ENCODE measurements at places on chromosomes 2 and 18. TPM values are rescaled to one million over a fixed set of nuclear protein-coding genes. Genes with fewer than 3 reads are reported as not detected.

DNA sequence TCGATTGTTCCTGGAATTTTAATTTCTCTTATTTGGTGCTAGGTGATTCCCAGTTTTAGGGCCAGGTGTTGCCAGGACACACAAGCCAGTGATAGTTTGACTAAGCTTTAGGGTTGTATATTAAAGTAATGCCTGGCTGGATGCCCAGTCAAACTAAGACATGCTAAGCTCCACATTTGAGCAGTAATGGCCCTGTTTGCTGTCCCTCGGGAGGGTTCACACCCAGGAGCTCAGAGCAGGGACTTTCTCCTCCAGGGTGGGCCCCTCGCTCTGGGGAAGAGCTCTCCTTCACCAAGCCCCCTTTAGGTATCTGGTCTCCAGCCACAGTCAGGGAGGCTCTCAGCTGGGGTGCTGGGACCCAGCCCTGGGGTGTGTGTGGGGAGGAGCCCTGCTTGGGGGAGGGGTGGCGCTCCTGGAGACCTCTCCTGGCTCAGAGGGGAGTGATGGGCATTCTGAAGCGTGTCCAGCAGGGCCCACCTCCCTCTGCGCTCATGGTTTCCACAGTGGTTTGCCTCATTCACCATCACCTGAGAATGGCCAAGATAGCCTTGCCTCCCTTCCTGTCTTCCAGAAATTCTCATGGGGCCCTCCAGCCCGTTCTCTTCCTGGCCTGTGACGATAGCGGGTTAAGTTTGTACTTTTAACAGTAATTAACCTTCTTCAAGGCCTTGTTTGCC, 31.7 kb downstream of the INPP4A start:
- no peak for DNase-seq

GRCh38 chr2:26650713-26651469, 9.7 kb upstream of the CIB4 start:
- DNase-seq, result no peak

- no peak for DNase-seq
These were observed 64.4 kb upstream of the SPAG16 start for GRCh38 chr2:213219816-213220215.

HAAO gene
- total RNA-seq, result not detected

DNA sequence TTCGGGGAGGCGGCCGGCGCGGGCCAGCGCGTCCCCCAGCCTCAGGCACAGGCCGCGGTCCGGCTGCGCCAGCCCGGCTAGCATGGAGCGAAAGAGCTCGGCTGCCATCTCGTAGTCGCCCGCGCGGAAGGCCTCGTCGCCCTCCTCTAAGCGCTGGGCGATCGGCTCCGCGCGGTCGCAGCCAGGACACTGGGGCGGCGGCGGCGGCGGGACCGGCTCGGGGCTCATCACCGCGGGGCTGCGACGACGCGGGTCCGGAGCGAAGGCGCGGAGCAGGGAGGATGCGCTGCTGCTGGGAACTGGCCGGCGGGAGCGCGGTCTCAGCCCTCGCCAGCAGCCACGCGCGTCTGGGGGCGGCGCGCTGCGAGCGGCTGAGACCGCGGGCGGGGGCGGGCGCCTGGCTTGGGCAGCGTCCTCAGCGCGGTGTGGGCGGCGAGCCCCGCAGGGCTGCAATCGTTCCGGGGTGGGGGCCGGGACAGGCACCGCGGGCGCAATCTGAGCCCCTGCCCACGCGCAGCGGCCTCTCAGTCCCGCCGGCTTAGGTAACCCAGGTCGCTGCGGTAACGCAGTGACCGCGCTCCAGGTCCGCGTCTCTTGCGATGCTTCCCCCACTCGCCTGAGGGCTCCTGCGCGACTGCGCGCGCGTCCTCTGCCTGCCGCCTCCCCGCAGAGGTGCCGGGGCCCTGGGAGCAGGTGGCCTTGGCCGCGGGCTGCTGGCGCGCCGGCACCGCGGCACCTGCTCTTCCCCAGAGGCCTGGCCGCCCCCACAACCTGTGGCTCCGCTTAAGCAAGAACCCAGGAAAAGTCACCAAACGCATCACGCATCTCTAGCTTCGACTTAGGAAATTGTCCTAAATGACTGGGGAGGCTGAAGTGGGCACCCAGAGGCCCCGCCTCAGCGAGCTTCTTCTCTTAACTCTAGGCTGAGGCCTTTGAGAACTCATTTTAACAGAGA, at the start of gene LONRF2:
LONRF2 (minus strand) TSS at position 636 of the 955 bp plus-strand sequence; CDS start at position 228, 408 bp downstream.
- DNase-seq, result peak; percentile 35

- no peak for DNase-seq
These were observed 40.7 kb downstream of the SLC9A2 start for GRCh38 chr2:102660070-102660469.
